Stimulated activated CD8-positive, alpha-beta memory T cell treated with anti-CD3 and anti-CD28 coated beads, Interleukin-15, amount 100 ng/mL, for 1 hour (primary cell): ENCODE measurements at places on chromosomes 6 and 20.

- DNase-seq = no peak
Observed at GRCh38 chr6:98832284-98833056, 1.9 kb upstream of the POU3F2 start.

DNA sequence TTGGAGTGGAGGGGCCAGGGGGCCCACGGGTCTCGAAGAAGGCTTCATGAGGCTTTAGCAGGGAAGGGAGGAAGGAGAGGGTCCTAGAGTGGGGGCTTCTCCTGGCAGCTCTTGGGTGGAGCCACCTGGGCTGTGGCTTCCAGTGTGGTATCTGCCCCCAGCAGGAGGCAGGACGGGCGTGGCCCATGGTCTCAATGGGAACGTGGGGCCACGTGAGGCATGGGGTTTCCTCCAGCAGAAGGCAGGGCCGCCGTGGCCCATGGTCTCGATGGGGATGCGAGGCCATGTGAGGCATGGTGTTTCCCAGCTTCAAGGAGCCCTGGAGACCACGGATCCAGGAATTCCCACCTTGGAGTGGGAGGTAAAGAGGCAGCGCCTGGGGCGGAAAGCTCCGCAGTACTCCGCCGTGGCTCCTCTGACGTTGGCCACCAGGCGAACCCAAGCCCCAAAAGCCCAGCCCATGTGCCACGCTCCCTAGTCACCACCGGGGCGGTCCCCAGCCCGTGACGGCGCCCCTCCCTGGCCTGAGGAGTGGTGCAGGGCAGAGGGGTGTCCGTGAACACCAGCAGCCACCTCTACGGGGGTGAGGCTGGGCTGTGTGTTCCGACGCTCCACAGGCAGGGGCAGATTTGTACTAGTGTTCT is 62.0 kb upstream of the GATA5 start:
- DNase-seq = no peak

DNA sequence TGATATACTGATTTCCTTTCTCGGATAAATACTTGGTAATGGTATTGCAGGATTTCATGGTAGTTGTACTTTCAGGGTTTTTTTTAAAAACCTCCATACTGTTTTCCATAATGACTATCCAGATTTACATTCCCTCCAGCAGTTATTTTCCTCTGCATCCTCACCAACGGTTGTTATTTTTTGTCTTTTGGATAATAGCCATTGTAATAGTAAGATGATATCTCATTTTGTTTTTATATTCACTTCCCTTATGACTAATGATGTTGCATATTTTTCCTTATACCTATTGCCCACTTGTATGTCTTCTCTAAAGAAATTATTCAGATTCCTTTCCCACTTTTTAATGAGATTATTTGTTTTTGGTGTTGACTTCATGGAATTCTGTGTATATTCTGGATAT is 231.0 kb downstream of the MEI4 start:
- no peak for DNase-seq

GRCh38 chr6:127812985-127813698 is 87.7 kb downstream of the THEMIS start:
- DNase-seq = no peak

- peak; percentile 12 for DNase-seq
Observed at GRCh38 chr20:4082406-4083097, 67.2 kb upstream of the RNF24 start.

GRCh38 chr6:33061987-33062386 is 11.5 kb downstream of the HLA-DPA1 start:
- DNase-seq = no peak

DNA sequence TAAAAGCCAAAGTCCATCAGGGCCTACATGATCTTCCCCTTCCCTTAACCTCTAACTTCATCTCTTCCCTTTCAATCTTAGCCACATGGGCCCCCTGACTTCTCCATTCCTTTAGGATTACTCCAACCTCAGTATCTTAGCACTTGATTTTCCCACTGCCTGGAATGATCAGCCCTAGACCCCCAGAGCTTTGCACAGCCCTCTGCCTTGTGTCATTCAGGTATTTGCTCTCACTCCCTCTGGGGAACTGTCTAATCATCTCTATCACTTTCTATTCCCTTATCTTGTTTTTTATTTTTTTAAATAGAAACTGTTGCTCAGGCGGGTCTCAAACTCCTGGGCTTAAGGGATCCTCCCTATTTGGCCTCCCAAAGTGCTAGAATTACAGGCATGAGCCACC is 13.3 kb upstream of the ZNFX1 start:
- no peak for DNase-seq

GRCh38 chr6:3711776-3712175 is 39.7 kb downstream of the PXDC1 start:
- DNase-seq = no peak

- DNase-seq = no peak
Observed at GRCh38 chr6:12636336-12636735, 80.2 kb upstream of the PHACTR1 start.

- no peak for DNase-seq
Observed at GRCh38 chr6:33004940-33005339, 4.5 kb downstream of the HLA-DOA start.

DNA sequence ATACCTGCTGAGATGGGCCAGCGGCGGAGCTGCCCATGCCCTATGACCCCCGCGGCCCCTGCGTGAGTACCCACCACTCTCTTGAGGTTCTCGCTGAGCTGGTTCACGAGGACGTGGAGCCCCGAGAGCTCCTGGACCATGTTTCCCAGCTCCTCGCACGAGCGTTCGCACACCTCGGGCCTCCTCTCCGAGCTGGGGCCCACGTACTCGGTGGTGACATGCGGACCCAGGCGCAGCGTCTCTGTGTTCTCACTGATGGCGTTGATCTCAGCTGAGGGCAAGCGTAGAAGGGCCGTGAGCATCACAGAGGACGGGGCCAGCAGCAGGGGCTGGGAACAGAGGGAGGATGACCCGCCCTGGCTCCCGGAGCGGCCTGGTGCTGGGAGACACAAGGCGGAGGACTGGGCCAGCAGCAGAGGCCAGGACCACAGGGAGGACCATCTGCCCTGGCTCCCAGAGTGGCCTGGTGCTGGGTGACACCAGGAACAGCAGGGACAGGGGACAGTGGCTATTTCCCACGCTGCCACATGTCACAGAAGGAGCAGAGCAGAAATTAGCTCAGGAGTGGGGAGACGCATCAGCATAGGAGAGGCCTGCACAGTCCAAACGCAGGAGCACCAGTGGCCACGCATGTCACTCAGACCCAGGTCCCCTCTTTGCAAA is 11.8 kb downstream of the THBS2 start:
- no peak for DNase-seq

DNA sequence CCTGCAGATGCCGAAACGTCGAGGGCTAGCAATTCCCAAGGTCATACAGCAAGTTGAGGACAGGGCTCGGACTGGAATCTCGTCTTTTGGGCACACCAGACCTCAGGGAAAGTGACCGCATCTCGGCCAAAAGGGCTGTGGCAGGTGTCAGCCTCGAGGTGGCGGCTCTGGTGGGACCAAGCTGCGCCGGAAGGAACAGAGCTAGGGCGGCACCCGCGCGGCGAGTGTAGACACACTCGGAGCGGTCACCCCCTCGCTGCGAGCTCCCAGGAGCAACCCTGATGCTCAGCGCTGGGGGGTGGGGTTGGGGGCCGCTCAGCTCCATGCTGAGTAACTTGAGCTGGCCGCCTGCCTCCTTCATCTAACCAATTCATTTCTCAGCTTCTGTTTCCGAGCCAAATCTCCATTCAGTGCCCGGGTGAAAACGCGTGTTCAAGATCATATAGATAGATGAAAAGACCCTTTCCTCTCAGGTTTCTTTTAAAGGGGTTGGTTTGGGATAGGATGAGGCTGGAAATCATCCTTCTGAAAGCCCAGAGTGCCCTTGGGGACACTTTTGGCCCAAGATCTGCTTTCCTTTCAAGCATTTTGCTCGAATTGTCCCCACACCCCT is 2.2 kb upstream of the TUBB2B start:
- no peak for DNase-seq

- DNase-seq = no peak
Observed at GRCh38 chr6:122623279-122623678, 13.1 kb downstream of the PKIB start.
